ENCODE measurements at places on chromosomes 5 and 9.

- no peak for DNase-seq
These were observed 103.5 kb upstream of the COL5A1 start for GRCh38 chr9:134537951-134538641.

DNA sequence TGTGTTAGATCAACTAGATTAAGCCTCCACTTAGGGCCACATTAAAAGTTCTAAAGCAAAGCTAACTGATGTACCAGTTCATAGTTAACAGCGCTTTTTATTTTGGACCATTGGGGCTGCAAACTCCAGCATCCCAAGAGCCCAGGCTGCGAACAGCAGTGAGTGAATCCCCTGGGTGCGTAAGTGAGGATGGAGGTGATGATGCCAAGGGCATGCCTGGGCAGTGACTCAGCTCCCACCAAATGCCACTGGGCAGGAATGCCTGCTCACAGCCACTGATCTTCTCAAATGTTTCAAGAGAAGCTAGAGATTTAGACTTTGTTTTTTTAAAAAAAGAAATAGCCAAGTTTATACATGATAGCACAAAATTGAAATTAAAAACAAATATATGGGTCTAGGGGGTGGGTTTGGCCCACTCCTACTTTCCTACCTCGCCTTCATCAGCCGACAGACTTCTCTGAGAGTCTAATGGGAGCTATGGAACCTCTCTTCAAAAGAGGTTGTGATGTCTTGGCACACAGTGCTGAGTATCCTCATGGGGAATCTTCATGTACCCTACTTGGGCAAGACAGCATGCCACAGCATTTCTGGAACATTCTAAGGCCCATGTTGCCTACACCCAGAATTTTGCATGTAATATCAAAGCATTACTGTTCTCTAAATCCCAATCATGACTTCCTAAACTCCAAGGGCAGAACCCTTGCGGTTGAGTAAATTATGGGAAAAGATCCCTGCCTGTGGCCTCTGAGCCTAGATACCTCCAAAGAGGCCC, 398.1 kb downstream of the EBF1 start:
- no peak for DNase-seq

GRCh38 chr5:61993295-61993927, 312.6 kb upstream of the KIF2A start:
- DNase-seq: no peak

GRCh38 chr9:106981396-106982287, 118.7 kb downstream of the ZNF462 start:
- DNase-seq: no peak

GRCh38 chr9:6680797-6681146, 35.2 kb upstream of the GLDC start:
- no peak for DNase-seq

DNA sequence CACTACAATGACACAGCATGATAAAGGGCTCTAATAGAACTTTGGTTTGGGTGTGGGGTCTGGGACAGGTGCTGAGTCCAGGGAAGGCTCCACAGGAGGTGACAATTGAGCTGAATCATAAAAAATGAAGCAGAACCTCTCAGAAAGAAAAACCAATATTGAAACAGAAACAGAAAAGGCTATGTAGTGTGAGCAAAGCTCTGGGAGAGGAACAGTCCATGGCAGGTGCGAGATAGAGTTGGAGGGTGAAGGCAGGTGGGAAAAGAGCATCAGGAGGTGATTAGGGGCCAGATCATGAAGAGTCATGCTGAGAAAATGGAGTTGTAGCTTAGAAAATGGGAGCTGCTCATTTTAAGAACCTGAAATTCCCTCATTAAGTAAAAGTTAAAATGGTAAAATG, 164.9 kb downstream of the KCTD16 start:
- DNase-seq: no peak

GRCh38 chr9:133144142-133144903, 19.4 kb downstream of the GBGT1 start:
- DNase-seq: peak; percentile 68

GRCh38 chr5:19676895-19677294, 311.1 kb downstream of the CDH18 start:
- no peak for DNase-seq
